ENCODE measurements at places on chromosomes 7 and 10.

DNA sequence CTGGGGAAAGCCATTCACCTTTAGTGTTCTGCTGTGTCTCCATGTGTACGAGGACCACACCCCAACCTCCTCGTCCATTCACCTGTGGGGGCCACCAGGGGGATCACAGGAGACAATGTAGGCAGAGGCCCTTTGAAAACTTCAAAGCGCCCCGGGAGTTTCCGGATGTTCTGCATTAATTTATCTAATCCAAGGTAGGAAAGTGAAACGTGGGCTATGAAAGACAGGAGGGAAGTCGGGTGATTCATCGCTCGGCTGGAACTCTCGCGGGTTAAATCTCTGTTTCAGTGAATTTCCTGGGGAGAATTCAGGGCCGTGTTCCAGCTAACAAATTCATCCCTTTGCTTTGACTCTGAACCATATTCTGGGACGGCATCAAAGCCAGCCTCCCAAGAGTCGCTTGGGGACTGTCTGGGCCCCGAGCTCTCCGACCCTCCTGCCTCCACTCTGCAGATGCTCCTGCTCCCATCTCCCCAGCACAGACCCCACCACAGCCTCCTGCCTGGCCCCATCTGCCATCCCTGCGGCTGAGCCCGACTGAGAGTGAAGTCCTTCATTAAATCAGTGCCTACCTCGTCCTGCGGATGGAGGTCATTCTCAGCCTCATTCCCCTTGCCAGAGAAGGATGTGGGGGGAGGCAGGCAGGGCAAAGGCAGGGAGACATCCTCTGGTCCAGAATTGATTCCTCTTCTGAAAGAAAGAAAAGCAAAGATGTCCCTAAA is 114.1 kb upstream of the CARD11 start:
- no peak for DNase-seq

DNA sequence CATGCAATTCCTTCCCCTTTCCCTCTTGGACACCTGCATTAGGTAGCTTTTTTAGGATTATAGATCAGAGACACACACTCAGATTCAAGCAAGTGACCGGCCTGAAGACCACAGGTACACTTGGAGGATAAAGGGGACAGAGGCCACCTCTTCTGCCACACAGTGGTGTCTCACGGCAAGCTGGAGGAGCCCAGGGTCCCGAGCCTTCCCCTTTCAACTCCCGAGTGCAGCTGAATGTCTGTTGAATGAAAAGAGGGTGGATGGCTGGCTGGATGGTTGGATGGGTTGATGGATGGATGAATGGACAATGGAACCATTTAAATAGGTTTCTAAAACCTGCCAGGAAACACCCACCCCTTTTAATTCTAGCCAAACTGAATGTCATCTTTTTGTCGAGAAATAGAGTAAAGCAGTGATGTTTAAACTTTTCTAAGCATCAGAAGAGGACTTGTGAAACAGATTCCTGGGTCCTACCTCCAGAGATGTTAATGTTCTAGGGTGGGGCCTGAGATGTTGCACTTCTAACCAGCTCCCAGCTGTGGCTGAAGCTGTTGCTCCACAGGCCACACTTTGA is 49.2 kb upstream of the ZMIZ1 start:
- no peak for DNase-seq

DNA sequence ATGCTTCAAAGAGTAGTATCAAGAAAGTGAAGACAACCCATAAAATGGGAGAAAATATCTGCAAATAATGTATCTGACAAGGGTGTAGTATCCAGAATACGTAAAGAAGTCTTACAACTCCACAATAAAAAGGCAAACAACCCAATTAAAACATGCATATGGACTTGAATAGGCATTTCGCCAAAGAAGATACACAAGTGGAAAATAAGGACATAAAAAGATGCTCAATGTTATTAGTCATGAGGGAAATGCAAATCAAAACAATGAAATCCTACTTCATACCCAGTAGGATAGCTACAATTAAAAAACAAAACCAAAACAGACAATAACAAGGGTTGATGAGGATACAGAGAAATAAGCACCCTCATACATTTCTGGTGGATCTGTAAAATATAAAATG is 79.2 kb downstream of the NUDCD3 start:
- DNase-seq: no peak

- no peak for DNase-seq
These were observed 59.0 kb upstream of the SORCS3 start for GRCh38 chr10:104581884-104582601.

GRCh38 chr7:143250822-143251221 is 12.4 kb upstream of the GSTK1 start:
- DNase-seq: peak; percentile 73

- no peak for DNase-seq
These were observed 127.9 kb downstream of the LHPP start for GRCh38 chr10:124589491-124590041.

DNA sequence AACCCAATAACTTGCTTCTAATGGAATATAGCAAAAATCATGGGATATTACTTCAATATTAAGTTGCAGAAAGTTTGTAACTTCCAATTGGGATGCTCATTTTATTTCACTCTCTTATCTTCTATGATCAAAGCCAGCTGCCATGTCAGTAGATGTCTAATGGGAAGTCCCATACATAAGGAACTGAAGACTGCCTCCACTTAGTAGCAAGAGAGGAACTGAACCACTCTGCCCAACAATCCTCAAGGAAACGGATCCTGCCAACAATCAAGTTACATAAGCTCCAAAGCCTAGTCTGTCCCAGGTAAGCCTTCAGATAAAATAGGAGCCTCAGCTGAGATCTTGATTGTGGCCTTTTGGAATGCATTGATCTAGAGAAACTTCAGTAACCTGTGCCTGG is 431.5 kb upstream of the PCDH15 start:
- DNase-seq: no peak

Measured in Jurkat, Clone E6-1 (cell line).